ENCODE measurements at places on chromosomes 6 and 20.
A peak's percentile ranks its signal among the peaks of the same experiment; 100 is the strongest.

- no peak for DNase-seq
Observed at GRCh38 chr6:53263917-53264316, 84.8 kb downstream of the ELOVL5 start.

DNA sequence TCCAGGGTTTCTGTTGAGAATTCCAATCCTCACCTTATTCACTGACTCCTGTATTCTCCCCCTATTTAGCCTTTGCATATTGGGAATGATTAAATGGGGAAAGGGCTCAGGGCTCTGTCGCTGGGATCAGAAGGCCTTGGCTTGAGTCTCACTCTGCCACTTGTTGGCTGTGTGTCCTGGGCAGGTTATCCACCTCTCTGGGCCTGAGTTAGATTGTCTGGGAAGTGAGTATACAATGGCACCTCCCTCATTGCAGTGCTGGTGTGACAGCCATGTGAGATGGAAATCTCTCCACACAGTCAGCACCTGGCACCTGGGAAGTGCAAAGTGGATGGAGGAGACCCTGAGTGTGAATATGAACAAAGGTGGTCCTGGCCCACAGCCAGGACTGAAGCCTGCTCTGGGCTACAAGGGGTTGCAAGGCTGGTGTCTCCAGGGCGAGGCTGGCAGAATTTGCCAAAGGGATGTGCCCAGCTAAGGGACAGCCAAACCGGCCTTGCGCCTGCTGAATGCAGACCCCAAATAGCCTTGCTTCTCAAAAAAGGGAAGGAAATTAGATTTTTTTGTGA lies 200.0 kb upstream of the PMEPA1 start:
- no peak for DNase-seq

- DNase-seq = no peak
Observed at GRCh38 chr6:170186941-170187668, 103.8 kb downstream of the DLL1 start.

DNA sequence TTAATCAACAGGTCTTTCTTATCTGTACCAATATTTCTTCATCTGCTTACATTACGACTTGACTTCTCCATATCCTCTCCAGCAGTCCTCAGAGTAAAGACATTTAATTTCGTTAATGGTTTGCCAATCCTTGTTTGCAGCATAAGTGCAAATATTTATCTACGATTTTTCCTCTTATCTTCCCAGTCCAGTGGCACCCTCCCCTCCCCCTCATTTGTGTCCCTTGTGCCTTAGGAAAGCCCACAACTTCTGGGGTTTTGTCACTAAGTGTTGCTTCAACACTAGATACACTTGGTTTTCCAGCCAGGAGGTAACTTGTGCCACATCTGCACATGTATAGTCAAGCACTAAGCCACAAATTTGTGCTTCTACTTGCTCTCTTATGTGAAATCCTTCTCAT lies 327.2 kb downstream of the CBLN4 start:
- DNase-seq = no peak

DNA sequence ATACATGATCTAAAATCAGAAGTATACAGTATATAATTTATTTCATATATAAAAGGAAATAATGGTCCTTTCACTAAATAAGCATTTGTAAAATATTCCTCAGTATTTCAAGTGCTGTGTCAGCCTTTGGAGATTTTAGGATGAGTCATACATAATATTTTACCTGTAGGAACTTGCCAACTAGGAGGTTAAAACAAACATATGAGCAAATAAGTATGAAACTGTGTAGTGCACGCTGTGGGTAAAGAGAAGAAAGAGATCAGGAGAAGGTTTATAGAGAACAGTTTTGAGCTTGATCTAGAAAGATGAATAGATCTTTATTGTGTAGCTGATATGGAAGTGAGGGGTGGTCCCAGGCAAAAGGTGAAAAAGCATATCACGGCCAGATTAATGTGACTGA lies 169.9 kb upstream of the RNF217 start:
- DNase-seq = no peak

DNA sequence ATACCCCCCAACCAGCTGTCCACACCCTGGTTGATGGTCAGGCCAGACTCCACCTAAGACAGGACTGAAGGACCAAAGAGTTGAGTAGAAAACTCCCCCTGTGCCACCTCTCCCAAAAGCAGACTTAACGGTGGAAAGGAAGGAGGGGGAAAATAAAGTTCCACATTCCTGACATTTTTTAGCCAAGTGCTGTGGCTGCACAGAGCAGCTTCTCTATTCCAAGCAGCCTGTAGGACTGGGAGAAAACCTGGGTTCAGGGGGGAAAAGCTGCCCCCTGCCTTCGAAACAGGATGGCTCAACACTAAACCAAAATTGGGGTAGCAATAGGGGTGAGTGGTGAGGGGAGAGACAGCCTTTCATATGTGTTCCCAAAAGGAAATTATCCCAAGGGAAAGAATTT lies 3.6 kb downstream of the TRAM2 start:
- DNase-seq = no peak

DNA sequence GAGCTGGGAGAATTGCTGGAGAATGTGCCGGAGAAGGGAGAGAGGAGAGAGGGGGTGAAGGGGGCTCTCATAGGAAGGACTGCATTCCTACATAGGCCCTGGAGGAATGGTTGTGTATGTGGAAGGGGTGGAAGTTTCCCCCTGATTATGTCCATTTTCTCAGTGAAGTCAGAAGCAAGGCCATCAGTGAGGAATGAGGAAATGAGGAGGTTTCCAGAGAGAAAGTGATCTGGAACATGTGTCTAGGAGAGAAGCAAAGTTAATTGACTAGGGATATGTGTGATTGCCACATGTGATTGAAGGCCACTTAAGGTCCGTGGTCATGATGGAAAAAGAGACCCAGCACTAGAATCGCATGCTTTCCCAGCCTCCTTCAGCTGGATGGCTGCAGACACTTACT lies 42.3 kb downstream of the TBPL1 start:
- no peak for DNase-seq

DNA sequence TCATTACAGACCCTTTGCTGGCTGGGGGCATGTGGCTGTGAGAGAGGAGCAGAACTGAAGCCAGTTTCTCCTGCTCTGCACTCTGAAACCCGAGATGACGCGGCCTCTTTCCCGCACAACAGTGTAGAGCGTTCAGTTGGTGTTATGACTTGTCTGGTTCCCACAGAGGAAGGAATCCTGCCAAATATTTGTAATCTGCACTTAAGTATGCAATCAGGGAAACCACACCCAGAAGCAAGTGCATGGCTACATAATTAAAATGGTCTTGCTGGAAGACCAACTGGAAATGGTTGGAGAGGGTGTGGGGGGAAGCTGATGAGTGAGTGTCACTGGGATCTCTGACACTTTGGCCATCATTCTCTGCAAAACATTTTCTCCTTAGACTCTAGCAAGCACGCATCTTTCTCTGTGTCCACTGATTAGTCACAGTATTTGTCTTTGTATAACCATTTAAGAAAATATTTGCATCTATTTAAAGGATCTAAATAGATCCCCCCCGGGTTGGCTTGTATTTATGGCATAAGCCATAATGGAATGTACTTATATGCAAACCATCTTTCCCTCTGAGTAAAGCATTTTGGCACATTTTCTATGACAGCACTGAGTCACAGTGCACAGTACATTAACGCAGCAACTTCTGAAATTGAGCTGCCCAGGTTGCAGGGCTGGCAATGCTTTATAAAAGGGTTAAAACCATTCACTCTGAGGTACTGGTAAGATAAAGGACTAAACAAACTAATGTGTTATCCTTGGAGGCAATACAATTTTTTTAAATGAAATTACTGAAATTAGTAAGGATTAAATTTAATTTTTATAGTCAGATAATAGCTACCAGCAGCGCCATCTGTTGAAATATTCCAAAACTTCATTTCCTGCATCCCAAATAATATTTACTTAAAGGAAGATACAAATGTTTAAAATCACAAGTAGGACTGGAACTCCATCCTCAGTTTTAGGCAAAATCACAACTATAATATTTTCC lies 76.7 kb downstream of the FOXC1 start:
- DNase-seq = peak; percentile 21

DNA sequence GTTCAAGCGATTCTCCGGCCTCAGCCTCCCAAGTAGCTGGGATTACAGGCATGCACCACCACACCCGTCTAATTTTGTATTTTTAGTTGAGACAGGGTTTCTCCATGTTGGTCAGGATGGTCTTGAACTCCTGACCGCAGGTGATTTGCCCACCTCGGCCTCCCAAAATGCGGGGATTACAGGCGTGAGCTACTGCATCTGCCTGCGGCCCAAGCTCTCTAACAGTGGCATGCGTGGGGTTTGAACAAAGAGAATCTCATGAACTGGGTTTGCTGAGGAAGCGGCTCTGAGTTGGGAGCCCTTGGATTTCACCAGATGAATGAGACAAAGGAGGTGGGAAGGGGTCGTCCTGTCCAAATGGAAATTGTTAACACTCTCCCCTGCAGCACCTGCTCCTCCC lies 33.2 kb upstream of the CD83 start:
- no peak for DNase-seq

DNA sequence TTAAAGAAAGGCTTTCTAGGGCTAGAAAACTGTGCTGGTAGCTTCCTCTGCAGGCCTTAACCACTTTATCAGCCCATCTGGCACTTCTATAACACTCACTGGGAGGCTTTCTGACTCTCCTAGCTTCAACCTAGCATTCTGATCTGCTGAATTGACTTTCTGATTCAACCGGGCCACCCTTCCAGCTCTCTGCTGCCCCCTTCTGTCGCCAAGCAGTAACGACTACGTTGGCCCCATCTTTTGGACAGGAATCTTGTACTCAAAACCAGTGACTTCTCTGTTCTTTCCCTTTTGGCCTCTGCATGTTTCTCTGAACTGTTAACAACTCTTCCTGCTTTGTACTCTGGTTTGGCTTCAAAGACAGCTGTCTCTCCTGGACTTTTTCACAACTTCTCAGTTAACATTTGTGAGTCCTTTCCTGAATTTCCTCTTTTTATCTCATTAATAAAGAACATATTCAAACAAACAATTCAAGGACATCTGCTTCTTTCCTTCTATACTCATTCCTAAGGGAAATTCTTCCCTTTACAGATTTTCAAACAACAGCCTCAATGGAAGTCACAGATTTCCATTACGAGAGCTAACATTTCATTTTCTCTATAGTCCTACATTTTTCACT lies 43.9 kb upstream of the FAM135A start:
- peak; percentile 45 for DNase-seq

DNA sequence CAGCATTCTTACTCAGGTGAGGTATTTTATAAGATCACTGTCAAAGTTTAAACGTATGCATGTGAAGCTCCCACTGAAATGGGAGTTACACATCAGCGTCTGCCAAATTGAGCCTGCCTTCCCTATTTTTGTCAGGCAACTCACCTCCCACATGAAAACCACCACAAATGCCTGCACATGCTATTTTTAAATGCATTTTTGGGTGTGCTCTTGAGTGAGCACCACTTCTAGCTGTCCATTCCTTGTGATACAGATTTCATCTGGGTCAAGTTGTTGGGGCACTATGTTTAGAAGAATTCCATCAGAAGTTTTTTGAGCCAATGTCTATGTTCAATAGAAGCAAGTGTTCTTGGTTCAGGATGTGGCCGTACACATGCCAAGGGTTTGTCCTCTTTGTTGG lies 71.7 kb upstream of the RIPPLY2 start:
- DNase-seq = no peak

GRCh38 chr6:41563060-41563776 lies 17.0 kb downstream of the FOXP4 start:
- DNase-seq = no peak

DNA sequence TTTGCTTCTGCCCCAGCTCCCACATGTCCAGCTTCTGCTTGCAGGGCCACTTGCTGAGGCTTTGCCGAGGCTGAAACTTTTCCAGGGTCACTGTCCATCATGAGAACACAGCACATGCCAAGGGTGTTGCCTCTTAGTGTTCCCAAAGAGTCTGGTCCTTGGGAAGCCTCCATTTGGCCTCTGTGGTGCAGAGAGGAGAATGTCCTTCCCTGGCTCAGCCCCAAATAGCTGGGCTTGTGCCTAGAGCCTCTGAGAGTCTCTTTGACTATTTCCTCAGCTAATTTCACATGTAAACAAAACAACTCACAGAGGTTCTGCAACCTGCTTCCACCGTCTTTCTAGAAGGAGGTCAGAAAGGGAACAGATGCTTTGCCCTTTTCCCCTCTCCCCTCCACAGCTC lies 40.4 kb upstream of the RAB23 start:
- DNase-seq = peak; percentile 74
